ENCODE measurements at places on chromosomes 5 and 9.

DNA sequence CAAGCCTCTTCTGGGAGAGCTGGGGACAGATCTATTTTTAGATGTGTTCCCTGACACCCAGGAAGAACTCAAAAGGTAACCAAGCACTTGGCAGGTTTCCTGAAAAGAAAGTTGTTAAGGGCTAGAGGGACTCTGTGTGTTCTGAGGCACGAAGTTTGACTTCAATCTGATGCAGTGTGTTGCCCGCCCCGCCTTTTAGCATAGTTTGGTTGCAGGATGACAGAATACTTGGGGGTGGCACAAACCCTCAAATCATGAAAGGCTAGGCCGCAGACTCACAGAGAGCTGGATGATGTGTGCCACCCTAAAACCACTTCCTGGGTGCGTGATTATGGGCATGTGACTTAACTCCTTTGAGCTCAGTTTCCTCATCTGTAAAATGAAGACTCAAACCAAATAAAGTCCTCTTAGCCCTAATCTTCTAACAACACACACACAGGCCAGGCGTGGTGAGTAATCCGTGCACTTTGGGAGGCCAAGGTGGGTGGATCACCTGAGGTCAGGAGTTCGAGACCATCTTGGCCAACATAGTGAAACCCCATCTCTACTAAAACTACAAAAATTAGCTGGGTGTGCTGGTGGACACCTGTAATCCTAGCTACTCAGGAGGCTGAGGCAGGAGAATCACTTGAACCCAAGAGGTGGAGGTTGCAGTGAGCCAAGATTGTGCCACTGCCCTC, 12.8 kb upstream of the NDFIP1 start:
- DNase-seq: no peak

GRCh38 chr5:126963822-126964375, 66.5 kb downstream of the MARCHF3 start:
- no peak for DNase-seq

DNA sequence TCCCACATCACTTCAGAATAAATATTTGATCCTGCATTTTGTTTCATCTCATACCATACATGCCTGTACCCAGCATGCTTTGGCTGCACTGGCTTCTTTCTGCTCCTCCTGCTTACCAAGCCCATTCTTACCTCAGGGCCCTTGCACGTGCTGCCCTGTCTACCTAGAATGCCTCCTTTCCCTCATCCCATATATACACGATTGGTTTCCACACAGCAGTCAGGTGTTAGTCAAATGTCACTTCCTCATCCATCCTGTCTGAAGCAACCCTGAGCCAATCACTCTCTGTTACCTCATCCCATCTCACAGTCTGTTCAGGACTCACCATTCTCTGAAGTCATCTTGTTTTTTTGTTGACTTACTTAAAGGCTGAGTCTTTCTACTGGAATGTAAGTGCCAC, 30.3 kb downstream of the CAST start:
- no peak for DNase-seq

DNA sequence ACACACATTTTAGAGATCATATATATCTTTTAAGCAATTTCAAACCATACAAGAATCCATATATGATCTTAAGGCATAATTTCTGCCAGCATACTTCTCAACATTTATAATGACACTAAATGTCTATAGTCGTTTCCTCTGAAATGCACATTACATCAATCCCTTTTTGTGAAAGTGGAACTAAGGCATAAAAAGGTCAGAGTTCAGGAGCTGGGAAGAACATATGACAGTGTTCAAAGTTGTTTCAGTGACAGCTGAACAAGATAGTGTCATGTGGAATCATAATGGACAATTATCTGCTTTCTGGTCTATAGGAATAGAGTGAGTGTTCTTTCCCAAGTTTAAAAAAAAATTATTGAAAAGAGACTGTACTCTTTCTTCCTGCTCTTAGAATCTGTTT, 2.4 kb upstream of the MOB3B start:
- no peak for DNase-seq

GRCh38 chr5:74326571-74327338, 313.8 kb downstream of the ENC1 start:
- peak; percentile 49 for DNase-seq

DNA sequence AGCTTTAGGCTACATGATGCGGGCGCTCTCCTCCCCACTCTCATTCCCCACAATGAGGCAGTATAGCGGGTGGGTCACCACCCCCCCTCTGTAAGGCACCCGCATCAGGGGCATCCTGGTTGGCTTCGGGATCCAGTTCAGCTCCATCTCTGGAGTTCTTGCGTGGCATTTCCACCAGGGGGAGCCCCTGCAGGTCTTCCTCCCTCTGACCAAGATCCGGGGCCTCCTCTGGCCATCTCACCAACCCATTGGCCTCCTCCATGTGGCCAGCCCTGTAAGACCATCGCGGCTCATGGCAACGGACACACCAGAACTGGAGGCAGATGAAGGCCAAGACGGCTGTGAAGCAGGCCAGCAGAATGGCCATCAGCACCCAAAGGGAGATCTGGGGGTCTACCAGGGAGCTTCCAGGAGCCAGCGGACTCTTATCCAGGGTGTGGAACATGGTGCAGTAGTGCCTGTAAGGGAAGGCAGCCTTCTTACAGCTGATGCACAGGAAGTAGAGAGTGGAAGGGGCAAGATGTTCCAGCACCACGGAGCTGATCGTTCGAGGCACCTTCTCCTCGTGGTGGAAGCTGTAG, 77.0 kb downstream of the CYFIP2 start:
- peak; percentile 58 for DNase-seq

GRCh38 chr9:106588626-106589025, 274.3 kb upstream of the ZNF462 start:
- peak; percentile 33 for DNase-seq

DNA sequence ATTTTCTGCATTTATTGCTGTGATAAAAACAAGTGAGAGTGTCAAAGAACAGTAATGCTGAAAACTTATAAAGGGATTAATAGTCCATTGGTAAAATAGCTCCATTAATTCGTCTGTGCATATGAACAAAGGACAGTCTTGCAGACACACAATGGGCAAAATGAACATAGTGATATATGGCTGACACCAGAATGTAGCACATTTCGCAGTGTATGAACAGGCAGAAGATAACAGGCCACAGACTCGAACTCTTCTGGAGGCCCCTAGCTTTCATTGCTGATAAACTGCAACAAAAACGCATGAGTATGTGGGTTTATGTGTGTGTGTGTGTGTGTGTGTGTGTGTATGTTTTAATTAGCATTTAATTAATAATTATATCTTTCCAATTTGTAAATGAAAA, 354.8 kb downstream of the TAF11L14 start:
- DNase-seq: no peak

DNA sequence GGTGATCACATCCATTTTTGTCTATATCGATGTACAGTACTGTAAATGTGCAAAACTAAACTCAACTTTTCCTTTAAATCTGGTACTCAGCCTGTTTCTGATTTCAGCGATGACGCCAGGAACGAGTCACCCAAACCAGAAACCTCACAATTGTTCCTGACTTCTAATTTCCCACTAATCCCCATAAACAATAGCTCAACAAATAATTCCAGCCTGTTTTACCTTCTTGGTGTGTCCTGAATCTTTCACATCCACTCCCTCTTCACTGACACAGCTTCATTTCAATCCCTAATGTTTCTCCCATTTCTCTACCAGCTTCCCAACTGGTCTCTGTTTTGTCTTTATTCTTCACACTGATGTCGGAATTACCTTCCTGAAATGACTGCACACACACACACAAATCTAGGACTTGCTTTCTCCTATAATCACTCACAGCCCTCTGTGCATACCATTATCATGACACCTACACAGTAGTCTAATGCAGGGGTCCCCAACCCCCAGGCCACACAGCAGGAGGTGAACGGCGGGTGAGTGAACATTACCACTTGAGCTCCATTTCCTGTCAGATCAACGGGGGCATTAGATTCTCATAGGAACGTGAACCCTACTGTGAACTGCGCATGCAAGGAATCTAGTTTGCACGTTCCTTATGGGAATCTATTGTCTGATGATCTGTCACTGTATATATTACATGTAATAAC, 97.8 kb upstream of the SLC30A5 start:
- no peak for DNase-seq

- DNase-seq: no peak
Measured at GRCh38 chr5:108830705-108831276, 83.1 kb downstream of the FER start.

GRCh38 chr9:120697448-120697847, 16.8 kb downstream of the MEGF9 start:
- no peak for DNase-seq

GRCh38 chr9:95250462-95251221, 66.9 kb downstream of the FANCC start:
- DNase-seq: no peak

DNA sequence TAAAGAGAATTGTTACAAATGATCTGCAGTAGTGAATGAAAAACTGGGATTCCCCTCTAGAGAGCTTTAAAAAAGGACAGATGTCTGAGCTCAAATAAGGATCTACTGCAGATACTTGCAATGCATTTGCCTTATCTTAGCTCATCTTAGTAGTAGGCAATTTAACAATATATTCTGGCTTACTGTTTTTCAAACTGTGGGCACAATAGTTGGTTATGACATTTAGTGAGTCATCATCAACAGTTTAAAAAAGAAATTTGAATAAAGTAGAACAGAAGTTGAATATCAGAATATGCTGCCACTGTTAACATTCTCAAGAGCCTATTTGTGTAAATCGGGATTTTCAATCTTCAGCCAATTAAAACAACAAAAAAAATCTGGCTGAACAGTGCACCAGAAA, 6.7 kb upstream of the CAST start:
- no peak for DNase-seq

DNA sequence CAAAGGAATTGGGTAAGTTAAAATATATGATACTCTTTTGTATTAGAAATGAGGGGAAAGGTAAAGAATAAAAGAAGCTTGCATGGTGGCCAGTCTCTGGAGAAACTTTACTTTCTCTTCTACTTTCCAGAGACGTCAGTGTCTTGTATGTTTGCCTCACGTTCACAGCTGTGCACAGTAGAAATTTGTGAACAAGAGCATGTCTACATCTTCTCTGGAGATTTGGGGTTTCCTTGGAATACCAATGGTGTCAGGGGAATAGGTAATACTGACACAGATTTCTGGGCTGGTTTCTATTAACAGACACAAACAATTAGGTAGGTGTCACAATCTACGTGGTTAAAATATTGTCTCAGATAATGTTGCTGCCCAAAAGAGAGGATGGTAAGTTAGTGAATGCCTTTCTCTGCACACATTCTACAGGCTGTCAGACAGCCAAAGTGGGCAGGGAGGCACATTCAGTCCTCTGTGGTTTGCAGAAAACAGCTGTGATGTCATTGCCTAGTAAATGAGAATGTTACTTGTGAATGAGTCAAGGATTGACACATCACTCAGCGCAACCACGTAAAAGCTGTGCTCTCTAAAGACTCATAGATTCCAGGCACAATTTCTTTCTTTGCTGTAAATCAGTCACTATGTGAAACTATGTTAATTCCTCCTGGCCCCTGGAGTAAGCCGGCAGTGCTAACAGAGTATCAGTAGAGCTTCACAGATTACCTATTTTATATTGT, 397.1 kb downstream of the MAN2A1 start:
- DNase-seq: no peak

DNA sequence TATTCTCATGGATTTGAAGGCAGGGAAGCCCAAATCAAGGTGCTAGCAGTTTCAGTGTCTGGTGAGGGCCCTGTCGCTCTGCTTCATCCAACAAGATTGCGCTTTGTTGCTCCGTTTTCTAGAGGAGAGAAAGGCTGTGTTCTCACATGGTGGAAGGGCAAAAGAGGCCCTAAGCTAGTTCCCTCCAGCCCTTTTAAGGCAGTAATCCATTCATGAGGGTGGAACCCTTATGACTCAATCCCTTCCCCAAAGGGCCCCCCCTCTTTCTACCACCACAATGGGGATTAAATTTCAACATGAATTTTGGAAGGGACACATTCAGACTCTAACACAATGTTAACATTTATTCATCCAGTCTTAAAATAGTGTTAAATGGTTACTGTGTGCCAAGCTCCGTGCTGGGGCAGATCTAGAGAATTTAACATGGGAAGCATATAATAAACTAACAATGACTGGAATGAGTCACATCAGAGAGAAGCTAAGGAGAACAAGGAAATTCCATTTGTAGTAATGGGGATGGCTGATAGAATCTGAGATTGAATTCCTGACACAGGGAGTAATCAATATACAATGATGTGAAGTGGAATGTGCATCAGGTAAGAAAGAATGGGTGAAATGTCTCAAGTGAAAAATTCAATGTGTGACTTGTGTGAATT, 382.8 kb upstream of the ZNF608 start:
- DNase-seq: no peak

- no peak for DNase-seq
Measured at GRCh38 chr9:37030611-37030939, 3.5 kb downstream of the PAX5 start.

DNA sequence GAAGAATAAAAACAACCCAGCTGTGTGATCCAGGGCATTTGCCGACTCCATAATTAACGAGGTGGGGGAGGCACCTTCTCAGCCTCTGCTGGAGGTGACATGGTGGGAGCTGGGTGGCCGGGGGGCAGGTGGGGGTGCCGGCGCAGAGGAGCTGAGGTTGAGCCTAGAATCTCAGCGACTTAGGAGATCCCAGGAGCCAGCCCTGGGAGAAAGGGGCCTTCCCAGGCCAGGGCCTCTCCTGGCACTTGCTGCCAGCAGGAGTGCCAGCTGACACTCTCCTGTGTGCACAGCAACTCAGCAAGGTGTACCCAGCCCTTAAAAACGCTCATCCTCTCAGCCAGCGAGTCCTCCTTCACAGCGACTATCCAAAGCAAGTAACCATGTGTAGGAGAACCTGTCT, 62.8 kb upstream of the FCN1 start:
- DNase-seq: no peak

DNA sequence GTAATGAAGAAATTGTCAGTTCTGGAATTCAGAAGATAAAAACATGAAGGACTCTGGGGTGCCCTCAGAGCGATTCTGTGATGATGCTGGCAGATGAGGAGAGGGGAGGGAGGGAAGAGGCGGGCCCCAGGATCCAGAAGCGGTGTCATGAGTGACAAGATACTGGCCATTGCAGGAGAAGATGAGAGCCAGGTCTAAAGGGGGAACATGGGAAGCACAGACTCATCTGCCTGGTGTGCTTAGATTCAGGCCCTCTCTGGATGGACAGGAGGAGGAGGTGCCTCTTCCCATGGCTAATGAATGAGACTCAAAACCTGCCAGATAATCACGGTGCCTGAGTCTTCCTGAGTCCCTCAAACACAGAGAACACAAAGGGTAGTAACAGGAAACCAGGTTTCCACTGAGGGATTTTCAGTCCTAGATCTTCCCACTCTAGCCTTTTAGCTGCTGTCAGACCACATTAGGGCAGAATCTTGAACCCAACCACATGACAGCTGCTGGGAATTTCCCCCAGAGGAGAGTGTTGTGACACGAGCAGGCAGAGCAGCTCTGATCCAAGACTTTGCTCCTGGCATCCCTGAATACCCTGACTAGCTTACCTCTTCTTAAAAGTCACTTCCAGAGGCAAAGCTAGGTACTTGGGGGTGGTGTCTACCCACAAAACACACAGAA, 28.2 kb upstream of the HSPA9 start:
- DNase-seq: no peak

DNA sequence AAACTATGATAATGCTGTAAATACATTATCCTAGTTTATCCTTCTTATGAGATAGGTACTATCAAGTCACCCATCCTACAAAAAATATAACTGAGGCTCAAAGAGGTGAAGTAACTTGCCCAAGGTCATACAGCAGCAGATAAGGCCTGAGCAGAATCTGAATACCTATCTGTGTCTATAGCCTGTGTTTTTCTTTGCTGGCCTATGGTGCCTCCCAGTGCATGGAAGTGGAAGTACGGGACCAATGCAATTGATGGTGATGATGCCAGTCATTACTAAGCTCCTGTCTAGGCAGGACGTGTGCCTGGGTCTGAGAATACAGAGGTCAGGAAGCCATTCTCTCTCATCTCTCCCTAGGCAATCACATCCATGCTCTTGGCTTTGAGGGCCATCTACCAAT, 67.8 kb downstream of the FAT2 start:
- DNase-seq: peak; percentile 76
